Activated T-cell treated with anti-CD3 and anti-CD28 coated beads for 4 hours (primary cell): ENCODE measurements at places on chromosomes 12 and 14.

- no peak for DNase-seq
Observed at GRCh38 chr12:125228519-125229260, 163.5 kb downstream of the AACS start.

- DNase-seq: no peak
Observed at GRCh38 chr12:42104087-42104486, 40.6 kb downstream of the GXYLT1 start.

- DNase-seq: no peak
Observed at GRCh38 chr12:14289601-14290000, 75.9 kb upstream of the ATF7IP start.

- DNase-seq: no peak
Observed at GRCh38 chr12:50924439-50925341, 27.7 kb upstream of the HIGD1C start.

DNA sequence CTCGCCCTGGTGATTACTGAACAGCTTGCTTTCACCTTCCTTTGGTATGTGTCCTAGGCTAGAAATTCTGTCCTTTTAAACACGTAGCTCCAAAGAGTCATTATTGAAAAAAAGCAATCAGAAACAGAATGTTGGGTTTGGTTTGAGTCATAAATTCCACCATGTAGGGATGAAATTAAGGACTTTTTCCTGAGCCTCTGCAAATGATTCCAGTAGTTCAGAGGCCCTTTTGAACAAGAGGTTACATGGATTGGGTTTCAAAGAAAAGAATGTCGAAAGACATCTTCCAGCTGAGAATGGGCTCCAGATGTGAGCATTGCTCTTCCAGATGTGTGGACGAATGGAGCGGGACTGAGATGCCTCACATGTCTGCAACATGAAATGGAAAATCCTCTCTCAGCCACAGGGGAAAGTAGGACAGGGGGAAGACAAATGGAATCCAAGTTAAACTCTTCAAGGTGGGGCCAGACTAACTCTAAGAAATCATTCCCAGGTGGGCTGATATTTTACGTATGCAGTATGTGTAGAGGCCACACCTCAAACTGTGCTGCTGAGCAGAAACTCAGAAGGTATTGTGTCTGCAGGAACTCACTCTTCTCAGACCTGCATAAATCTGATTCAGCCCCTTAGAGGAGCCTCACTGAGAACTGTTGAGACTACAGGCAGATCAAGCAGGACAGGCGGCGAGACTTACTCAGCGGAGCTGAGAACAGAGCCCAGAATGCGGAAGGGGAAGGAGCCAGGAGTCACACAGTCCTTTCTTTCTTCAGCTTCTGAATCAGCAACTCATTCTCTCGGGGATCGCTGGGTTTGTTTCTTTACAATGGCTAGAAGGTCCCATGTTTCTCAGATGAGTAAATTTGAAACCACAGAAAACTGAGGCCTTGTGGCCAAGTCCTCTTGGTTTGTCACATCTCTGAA is 23.3 kb upstream of the EMP1 start:
- no peak for DNase-seq

DNA sequence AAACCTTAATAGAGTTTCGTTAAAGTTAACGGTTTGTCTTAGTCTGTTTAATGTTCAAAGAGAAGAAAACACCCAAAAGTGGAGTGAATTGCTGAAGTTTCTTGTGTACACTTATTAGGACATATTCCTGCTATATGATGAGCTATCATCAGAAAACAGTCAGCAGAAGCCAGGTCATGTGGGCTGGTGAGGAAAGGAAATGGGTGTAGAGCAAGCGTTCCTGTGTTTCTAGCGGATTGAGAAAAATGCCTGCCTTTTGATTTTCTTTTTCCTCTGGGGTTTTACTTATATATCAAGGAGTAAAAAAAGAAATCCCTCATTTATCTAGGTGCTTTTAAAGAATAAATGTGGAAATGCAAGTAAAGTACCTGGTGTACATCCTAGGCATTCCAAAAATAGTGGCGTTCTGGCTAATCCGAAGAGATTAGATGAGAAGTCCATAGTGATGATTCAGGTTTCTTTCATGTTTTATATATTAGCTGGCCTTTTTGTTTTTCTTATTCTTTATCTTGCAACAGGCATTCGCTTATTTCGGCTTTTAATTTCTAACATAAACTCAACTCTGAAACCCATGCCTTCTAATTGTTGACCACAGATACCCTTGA is 50.7 kb downstream of the FLRT2 start:
- DNase-seq: no peak

- DNase-seq: no peak
Observed at GRCh38 chr14:32468955-32469354, 139.9 kb downstream of the AKAP6 start.

DNA sequence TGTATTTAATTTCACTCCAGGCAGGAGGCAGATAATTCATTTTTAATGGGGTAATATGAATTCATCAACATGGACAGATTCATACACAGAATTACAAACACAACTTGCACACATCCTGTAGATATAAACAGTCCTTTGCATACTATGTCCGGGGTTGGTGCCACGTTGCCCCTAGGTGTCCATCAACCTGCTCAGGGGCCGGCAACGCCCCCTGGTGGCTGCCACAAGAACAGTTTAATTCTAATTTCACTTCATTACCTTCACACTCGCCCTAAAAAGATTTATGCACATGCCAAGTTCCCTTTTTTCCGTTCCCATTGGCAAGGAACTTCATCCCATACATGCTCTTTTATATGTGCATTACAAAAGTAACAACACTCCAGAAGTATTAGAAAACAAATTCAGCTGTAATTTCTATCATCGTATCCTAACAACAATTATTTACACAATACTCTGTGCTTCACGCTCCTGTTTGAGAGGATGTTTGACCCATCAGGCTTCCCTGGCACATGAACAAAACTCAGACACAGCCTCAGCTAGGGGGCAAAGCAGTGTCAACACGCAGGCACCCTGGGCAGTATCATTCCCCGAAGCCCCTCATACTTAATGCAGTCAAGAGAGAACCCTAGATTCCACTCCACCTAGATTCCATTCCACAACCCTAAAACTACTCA is 15.5 kb downstream of the MANSC1 start:
- peak; percentile 37 for DNase-seq

DNA sequence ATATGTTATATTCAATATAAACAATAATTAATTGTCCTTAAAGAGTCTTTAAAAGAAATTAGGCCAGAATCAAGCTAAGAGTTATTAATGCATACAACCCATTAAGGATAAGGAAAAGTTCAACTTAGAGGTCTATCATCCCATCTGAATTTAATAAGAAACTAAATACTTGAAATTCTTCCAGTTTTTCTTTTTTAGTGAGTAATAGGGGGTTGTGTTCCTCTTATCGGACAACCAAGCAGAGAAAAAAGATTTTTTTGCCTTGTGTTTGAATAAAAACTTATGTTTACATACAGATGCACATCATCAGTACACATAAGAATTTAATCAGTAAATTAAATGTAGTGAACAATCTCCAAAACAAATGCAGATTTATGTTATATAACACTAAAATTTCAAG is 32.5 kb downstream of the PAWR start:
- no peak for DNase-seq

- DNase-seq: no peak
Observed at GRCh38 chr14:34843011-34843554, 32.1 kb downstream of the BAZ1A start.

DNA sequence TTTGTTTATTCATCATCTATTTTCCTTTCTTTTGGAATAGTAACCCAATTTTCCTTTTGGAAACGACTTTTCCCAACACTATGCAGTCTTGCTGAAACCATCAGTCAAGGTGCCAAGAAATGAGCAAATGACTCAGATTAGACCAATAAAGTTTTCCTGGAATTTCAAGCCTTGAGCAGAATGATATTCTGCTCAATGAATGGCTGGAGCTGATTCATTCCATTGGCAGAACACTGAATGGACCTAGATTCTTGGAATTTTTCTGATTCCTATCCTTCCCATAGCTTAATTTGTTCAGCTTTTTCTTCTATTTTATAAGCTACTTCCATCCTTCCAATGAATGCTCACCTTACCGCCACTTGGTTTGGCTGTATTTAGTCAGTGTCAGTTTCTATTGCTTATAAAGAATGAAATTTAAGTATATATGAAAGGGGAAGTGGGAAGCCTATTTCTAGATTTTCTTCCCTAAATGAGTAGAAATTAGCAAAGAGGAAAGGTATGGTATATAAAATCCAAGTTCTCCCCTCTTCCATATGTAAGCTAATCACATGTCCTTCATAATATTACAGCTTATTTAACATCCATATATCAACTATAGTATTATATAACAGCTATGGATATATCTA is 89.0 kb downstream of the C14orf39 start:
- DNase-seq: no peak

DNA sequence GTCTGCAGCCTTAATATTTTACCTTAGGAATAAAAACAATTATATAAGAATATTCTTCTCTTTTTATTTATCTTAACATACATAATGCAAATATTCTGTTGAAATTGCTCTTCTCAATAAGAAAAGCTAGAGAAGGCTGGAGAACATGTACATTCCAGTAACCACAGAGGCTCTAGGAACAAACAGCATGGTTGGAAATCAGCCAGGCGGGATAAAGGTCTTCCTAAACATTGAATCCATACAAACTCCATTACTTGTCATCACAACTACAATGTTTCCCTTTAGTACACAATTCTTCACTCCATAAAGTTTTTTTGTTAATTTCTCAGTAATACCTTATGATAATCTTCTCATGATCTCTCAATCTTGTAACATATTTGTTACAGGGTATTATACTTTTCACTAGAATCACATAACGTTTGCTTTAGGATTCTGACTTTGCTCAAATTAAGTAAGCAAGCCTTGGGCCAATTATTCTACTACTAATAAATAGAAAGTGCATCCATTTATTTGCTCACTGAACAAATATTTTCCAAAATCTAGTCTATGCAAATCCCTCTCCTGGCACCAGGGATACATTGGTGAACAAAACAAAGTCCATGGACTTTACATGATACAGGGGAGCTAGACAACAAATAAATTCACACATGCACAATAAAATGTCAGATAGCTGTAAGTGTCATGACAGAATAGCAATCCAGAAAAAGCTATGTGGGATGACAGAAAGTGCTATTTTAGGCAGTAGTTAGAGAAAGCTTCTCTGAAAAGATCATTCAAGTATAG is 237.5 kb upstream of the TMTC1 start:
- DNase-seq: no peak

- DNase-seq: no peak
Observed at GRCh38 chr14:94570440-94570839, 9.2 kb downstream of the SERPINA4 start.
